ENCODE measurements at places on chromosomes 11 and 22.

DNA sequence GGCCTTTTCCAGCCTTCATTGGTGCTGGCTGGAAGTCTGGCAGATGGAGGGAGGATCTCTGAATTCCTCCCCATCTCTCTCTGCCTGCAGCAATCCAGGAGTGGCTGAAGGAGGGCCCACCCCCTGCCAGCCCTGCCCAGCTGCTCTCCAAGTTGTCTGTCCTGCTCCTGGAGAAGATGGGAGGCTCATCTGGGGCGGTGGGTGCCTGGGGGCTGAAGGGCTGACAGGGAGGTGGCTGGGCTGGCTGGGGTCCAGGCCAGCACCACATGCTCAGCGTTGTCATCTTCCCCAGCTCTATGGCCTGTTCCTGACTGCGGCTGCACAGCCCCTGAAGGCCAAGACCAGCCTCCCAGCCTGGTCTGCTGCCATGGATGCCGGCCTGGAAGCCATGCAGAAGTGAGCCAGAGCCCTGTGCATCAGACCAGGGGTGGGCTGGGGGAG lies 12.2 kb downstream of the TKFC start:
- no peak for DNase-seq

GRCh38 chr11:91625495-91625894 lies 599.1 kb upstream of the FAT3 start:
- no peak for DNase-seq

DNA sequence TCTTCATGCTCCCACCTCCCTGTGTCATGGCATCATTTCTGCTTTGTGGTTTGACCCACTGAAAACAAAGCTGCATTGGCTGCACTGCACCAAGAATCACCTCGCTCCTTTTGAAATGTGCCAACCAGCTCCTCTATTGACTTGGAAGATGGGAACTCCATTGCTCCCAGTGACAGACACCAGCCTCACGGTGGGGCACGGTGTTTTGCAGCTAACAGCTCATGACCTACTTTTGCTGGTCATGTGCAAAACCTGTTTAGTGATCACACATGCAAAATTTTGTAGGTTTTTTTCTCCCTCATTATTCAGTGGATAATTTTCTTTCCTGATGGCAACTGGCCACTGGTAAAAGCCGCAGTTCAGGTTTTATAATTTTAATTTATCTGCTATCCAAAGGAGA lies 36.8 kb downstream of the ARFGAP2 start:
- no peak for DNase-seq

DNA sequence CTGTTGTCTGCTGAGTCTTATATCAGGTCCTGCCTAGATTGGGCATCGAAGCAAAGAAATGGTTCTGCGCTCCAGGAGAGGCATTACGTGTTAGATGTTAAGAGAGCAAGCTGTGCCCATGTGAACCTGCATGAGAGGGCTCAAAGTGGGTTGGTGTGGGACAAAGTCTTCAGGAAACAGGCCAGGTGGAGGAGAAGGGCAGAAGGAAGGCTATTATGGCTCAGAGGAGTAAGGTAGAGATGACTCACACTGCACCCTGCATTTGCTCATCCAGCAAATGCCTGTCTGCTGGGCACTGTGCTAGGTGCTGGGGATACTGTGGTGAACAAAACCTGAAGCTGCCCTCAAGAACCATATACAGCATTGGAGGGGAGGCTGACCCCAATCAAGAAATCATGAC lies 5.8 kb downstream of the USP35 start:
- no peak for DNase-seq

- DNase-seq, result no peak
These were observed 87.1 kb downstream of the BCR start for GRCh38 chr22:23267226-23268043.

- no peak for DNase-seq
These were observed 9.0 kb upstream of the OSM start for GRCh38 chr22:30275625-30276024.

- no peak for DNase-seq
These were observed 10.1 kb downstream of the SLC5A1 start for GRCh38 chr22:32052936-32053791.

DNA sequence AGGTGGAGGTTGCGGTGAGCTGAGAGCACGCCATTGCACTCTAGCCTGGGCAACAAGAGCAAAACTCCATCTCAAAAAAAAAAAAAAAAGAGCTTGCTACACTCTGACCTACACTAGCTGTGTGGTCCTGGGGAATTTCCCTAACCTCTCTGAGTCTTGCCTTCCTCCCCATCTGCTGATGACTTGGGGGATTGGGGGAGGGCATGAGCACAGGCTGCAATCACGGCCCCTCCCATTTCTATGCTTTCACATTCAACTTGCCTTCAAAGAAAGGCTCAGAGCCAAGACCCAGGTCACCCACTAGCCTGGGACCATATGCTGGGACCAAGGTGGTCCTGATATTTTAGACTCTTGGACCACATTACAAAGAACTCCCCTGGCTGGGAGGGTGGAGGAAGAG lies 39.8 kb upstream of the TEF start:
- no peak for DNase-seq

DNA sequence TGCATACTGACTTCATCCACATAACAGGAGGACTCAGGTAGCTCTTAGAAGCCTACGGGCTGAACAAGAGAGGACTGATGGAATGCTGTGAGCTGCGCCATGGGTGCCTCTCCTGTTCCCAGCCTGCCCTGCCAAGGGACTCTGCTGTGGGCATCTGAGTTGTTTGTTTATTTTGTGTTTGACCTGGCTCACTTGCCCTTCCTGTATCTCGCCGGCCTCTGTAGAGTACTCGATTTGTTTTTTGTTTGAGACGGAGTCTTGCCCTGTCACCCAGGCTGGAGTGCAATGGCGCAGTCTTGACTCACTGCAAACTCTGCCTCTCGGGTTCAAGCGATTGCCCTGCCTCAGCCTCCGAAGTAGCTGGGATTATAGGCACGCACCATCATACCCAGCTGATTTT lies 1.8 kb downstream of the TTC38 start:
- no peak for DNase-seq

DNA sequence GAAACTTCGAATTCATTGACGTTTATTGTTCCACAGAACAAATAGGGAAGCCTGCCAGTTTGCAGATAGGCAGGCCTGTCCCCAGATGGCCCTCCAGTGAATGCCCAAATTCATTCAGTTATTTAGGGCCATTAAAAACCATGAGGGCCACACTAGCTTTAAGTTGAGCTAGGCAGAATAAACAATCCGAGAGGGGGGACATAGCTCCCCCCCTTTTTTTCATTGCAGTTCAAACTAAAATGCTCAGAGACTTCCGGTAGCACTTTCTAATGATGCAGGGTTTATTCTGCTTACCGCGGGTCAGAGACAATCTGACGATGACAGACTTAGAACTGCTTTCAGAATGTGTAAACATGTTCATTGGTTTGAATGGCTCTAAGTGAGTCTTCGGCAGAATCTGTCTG lies 72.0 kb downstream of the ZBTB16 start:
- no peak for DNase-seq

DNA sequence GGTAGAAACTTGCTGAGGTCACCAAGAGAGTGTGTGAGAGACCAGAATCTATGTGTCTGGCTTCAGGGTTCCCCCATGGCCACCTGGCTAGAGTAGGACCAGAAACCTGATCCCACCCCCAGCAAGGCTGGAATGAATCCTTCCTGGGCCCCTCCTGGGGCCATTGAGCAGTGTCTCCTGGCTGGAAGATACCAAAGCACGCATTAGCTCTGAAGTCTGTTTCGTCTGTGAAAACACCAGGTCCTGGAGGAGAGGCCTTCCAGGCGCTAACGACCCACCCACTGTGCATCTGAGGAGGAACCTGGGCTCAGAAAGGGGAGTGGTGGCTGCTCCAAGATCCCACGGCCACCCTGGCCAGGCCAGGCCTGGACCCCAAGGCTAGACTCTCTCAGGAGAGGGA lies 15.5 kb upstream of the TSKU start:
- no peak for DNase-seq
